Activated naive CD8-positive, alpha-beta T cell treated with anti-CD3 and anti-CD28 coated beads, Interleukin-2, amount 50 U/mL, for 16 hours (primary cell): ENCODE measurements at places on chromosomes 7 and 10.

- no peak for DNase-seq
These were observed 425.8 kb upstream of the NRP1 start for GRCh38 chr10:33760056-33760943.

DNA sequence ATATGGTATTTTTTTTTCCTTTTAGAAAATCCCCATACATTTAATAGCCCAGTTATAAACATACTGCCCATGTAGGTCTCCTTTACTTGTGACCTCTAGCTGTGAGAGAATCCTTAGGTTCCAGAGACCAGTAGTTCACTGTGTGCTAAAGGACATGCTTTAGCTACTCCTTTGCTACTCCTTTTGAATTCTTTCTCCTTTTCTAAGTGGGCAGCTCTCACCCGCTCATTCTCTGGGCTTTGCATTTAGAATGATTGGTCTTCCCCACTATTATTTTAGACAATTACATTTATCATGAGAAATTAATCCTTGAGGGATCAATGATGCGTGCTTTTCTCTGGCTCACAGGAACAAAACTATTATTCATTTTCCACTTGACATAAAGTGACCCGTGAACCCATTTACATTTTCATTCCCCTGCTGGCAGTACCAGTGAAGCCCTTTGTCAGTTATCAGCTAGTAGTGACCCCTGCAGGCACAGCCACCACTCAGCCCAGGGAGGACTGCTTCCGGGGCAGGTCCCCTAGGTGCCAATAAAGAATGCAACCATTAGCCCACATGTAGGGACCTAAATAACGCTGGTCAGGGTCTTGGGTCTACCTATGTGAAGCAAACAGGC lies 844.3 kb downstream of the CNTNAP2 start:
- DNase-seq: no peak

GRCh38 chr10:100733329-100733728 lies 12.1 kb upstream of the PAX2 start:
- no peak for DNase-seq

DNA sequence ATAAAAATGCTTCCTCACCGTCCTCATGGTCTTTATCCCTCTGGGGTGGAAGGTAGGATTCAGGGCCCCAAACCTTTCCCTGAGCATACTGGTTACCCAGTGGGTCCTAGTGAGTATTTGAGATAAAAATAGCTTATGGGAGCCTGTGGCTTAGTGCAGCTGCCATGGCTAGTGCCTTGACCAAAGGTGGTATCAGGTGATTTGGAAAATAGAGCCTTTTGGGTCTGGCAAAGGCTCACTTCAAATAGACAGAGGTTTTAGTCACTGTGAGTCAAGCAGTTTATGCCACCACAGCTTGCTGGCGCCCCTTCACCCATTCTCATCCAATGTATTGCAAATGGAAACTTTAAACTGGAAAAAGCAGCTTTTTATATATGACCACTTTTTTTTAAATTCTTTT lies 30.4 kb downstream of the PLAU start:
- no peak for DNase-seq

GRCh38 chr7:2481195-2481594 lies 5.0 kb upstream of the GRIFIN start:
- DNase-seq: no peak

GRCh38 chr7:54349229-54349628 lies 192.9 kb upstream of the VSTM2A start:
- no peak for DNase-seq

DNA sequence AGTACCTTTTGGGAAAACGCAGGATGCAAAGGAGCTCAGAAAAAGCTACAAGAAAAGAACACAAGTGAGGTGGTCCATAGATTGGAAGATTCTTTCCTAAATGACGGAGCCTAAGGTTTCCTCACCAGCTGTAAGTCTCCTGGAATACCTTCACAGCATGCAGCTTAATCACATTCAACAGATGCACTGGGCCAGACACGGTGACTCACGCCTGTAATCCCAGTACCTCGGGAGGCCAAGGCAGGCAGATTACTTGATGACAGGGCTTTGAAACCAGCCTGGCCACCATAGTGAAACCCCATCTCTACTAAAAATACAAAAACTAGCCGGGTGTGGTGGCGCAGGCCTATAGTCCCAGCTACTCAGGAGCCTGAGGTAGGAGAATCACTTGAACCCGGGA lies 228.7 kb downstream of the FRMD4A start:
- DNase-seq: no peak

GRCh38 chr7:27735165-27735564 lies 4.8 kb upstream of the TAX1BP1 start:
- DNase-seq: no peak

DNA sequence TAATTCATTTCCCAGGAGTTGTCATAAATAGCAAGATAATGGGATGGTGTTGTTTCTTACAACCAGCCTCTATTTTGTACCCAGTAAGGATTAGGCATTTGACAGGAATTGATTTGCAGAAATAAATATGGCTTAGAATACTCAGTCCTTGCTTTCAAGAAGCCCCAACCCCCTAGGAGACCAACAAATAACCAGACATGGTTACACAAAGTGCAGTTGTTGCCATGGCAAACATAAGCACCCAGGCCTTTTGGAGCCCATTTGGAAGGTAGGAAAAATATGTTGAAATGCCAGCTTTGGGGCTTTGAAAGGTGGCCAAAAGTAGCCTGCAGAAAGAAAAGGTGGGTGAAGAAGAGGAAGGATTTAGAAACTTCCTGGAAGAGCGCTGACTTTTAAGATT lies 397.5 kb downstream of the CDC14C start:
- DNase-seq: no peak

GRCh38 chr7:113374955-113375354 lies 256.6 kb upstream of the SMIM30 start:
- DNase-seq: no peak

DNA sequence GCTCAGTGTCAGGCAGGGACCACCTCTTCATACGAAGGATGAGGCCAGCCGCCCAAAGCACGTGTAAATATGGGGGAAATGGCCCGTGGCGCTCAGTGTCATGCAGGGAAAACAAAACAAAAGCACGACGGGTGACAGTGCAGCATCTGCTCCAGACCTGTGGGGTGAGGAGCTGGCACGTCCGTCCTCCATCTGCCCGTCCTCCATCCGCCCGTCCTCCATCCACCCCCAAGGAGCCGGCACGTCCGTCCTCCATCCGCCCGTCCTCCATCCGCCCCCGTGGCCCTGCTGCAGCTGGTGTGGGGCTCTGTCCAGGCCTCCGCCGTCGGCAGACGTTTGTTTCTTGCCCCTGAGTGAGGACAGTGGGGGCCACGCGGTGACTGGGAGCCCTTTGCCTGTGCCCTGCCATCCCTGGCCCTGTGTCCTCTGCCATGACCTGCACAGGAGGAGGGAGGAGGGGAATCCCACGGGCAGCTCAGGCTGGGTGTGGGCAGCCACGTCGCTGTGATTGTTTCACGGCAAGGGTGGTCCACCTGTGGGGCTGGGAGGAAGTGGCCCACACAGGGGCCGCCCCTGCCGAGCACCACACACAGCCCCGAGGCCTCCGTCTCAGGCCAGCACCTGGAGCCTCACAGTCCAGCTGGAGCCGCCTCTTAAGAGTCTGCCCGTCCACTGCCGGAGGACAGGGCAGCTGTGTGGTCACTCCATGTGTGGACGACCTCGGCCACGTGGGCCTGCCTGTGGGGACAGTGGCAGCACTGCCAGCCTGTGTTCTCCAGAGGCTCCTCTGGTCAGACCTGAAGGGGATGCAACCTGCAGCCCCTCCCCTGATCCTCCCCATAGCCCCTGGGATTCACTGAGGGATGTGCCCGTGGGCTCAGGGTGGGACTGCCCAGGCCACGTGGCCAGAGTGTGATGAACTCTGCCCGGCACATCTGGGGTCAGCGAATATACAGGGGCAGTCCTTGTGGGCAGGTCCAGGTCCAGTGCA lies 38.2 kb upstream of the DPYSL4 start:
- DNase-seq: no peak

DNA sequence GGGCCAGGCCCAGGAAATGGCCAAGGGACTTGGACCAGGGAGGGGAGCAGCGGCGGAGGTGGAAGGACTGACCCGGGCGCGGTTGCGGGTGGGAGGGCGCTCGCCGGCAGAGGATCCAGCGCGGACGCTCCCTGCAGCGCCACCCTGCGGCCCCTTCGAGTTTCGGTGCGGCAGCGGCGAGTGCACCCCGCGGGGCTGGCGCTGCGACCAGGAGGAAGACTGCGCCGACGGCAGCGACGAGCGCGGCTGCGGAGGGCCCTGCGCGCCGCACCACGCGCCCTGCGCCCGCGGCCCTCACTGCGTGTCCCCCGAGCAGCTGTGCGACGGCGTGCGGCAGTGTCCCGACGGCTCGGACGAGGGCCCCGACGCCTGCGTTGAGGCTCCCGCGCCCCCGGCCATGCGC lies 16.8 kb upstream of the ZNF467 start:
- DNase-seq: no peak

GRCh38 chr7:157685430-157686284 lies 348.9 kb downstream of the DNAJB6 start:
- no peak for DNase-seq

DNA sequence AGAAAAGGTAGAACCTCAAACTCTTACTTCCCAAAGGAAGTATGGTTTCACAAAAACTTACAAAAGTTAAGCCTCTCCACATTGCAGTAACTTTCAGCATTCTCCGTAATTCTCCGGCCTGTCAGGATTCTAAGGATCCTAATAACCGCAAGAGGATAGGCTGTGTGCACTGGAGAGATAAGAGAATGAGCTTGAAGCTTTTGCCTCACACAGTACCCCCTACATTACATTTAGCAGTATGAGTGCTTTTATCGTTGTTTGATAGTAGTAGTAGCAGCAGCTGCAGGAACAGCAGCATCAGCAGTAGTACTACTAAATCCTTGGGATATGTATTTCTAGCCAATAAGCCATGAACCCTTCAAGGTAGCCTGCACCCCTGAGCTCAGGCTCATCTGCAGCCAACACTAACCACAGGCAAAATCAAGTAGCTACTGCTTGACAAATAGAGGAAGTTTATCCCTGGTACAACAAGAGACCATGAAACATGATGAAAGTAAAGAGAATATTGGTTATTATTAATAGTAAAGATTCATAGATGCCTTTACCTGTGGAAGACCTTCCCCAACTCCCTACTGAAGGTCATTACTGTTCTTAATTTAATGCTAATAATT lies 222.6 kb upstream of the CNTNAP2 start:
- DNase-seq: no peak

DNA sequence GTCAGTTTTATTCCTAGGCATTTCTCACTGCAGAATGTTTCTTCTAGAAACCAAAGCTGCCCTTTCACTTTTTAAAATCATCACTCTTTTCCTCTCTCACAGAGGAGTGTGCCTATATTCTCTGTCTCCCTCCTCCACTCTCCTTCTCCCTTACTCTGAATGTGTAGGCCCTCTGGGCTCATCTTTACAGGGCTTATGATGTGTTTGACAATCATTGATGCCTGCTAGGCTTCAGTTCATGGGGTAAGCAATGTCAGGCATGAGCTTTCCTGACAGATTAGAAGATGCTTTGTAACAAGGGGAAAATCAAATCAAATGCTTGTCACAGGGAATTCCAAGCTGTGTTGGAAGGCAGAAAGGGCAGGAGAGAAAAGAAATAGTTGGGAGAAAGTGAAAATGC lies 742.9 kb downstream of the SORCS3 start:
- DNase-seq: no peak

- DNase-seq: no peak
These were observed 197.0 kb upstream of the PRSS58 start for GRCh38 chr7:142454862-142455261.

DNA sequence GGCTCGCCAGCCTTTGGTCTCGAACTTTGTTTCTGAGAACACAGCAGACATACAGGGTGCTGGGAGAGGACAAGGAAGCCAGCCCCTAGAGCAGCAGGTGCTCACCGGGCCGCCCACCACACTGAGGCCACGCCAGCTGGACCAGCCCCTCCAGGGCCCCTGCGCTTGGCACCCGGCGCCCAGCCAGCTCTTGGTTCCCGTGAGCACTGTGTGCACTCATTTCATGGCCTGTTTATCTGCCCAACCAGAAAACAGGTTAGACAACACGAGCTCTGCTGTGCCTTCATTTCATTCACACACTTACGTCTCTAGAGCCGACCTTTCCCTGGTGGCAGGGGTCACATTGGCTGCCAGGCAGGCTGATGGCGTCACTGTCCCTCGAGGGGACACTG lies 104.0 kb downstream of the CYTH3 start:
- no peak for DNase-seq

DNA sequence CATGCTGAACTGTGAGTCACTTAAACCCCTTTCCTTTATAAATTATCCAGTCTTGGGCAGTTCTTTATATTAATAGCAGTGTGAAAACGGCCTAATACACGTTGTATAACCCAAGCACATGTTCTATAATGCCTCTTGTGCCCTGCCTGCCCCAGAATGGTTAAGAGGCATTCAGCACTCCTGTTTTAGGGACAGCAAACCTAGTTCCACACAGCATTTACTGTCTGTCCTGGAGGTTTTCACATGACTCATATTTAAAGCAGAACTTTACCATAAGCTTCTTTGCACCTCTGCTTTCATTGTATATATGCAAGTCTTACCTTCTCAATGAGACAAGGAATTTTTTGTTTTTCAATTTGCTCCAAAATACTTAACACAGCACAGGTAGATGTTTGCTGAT lies 144.8 kb downstream of the ICA1 start:
- DNase-seq: no peak

GRCh38 chr10:49218480-49218879 lies 30.3 kb upstream of the TMEM273 start:
- no peak for DNase-seq

DNA sequence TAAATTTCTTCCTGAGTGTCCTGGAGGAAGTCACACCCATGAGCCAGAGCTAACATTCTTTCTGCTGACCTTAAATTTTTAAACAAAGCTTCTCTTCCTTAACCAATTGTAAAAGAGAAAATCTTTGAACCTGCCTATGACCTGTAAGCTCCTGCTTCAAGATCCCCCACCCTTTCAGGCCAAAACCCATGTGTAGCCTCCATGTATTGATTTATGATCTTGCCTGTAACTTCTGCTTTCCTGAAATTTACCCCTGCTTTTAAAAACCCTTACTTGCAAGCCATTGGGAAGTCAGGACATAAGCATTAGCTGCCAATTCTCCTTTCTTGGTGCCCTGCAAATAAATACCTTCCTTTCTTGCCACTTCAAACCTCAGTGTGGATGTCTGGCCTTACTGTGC lies 68.5 kb upstream of the HECTD2 start:
- no peak for DNase-seq

GRCh38 chr7:152574892-152575548 lies 100.9 kb downstream of the XRCC2 start:
- DNase-seq: no peak

DNA sequence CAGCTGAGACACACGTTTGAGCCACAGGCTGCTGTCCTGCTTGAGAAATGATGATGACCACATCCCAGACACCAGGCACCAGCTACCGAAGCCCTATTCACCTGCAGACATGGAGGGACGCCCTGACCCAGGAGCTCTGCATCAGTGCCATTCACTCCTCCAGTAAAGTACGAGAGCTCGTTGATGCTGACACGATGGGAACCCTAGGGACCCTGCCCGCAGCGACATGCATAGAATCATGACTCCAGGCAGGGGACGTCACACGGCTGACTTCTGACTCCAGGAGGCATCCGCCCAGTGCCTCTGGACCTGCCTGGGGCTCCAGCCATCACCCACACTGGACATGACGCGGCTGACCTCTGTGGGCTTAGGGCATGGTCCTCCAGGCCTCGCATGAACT lies 129.9 kb downstream of the ADARB2 start:
- DNase-seq: no peak

- no peak for DNase-seq
These were observed 13.1 kb downstream of the TAS2R41 start for GRCh38 chr7:143490717-143491306.

GRCh38 chr7:133513608-133514007 lies 260.7 kb downstream of the EXOC4 start:
- no peak for DNase-seq
